Naive thymus-derived CD4-positive, alpha-beta T cell (primary cell): ENCODE measurements at places on chromosomes 3 and 15. TPM values are rescaled to one million over a fixed set of nuclear protein-coding genes. Genes with fewer than 3 reads are reported as not detected.

DNA sequence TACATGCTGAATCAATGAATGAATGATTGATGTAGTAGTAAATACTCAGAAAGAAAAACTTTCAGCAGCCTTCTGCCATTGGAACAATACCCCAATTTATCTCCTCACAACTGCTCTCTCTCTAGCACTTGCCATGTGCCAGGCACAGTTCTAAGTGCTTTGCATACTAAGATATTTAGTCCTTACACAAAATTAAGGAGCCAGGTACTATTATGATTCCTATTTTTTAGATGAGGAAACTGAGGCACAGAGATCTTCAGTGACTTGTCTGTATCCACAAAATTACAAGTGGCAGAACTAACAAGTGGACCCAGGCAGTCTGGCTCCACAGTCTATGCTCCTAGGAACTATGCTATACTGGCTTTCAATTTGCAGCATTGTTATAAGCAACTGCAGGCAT is 279.2 kb downstream of the LSAMP start:
- H3K36me3 ChIP-seq: no peaks in the 10 kb centered on the region
- H3K27ac ChIP-seq: no peak overlapping the region
- H3K27me3 ChIP-seq: no peaks in the 10 kb centered on the region
- no peaks in the 10 kb centered on the region for H3K4me1 ChIP-seq

The INKA1 gene
- 0.69 TPM for polyA plus RNA-seq

DNA sequence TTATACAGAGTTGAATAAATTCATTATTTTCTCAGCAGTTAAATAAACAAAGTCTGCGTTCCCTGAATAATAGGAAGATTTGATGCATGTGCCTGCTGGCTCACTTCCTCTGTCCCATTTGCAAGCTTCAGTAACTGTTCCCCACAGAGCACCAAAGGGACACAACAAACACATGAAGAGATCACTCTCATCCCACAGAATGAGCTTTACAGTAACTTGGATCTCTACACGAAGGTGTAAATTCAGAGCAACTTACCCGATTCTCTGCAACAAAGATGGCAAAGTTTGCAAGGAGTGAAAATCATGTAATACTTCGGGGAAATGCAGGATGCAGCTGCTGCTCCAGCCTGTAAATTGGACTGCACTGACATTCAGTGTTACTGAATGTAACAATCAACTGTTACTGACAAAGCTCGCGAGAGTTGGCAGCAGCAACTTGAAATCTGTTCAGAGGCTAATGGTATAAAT is at the start of gene BCHE:
Gene BCHE (minus strand): TSS at position 366 of the 468 bp plus-strand sequence. CDS start 6,390 bp downstream, outside the sequence.
- DNase-seq: no peak
- no peaks in the 10 kb centered on the region for H3K4me1 ChIP-seq
- no peak within 1 kb of the TSS for H3K4me3 ChIP-seq
- H3K27ac ChIP-seq: no peak within 1 kb of the TSS
- H3K27me3 ChIP-seq: no peaks in the 10 kb centered on the region

GRCh38 chr3:57069503-57069902 is 9.0 kb downstream of the SPATA12 start:
- H3K27ac ChIP-seq: no peak overlapping the region
- no peaks in the 10 kb centered on the region for H3K4me1 ChIP-seq
- H3K27me3 ChIP-seq: no peaks in the 10 kb centered on the region
- H3K36me3 ChIP-seq: no peaks in the 10 kb centered on the region
- no peak overlapping the region for H3K4me3 ChIP-seq
- DNase-seq: no peak

The ITIH1 gene
- polyA plus RNA-seq: not detected

The TAGLN3 gene
- not detected for polyA plus RNA-seq

DNA sequence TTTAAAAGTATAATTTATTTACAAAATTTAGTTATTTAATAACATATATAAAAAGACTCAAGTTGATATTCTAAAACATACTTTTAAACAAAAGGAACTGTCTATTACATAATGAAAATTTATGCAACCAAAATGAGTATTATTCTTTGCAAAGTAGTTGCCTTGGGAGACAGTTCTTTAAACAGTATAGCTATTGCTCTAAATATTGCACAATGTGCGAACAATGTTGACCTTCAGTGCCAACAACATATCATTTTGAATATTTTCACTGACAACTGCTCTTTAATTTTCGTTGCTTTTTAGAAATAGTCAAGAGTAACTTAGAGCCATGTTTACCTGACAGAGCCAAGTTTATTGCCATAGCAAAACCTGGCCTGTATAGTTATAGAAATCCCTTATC is 124.9 kb downstream of the ZBTB20 start:
- no peak overlapping the region for H3K27ac ChIP-seq
- H3K4me3 ChIP-seq: no peak overlapping the region
- no peaks in the 10 kb centered on the region for H3K27me3 ChIP-seq

- H3K27ac ChIP-seq: no peak overlapping the region
- H3K36me3 ChIP-seq: no peaks in the 10 kb centered on the region
- DNase-seq: no peak
- no peak overlapping the region for H3K4me3 ChIP-seq
These were observed 149.3 kb upstream of the TGFBR2 start for GRCh38 chr3:30457081-30457480.

DNA sequence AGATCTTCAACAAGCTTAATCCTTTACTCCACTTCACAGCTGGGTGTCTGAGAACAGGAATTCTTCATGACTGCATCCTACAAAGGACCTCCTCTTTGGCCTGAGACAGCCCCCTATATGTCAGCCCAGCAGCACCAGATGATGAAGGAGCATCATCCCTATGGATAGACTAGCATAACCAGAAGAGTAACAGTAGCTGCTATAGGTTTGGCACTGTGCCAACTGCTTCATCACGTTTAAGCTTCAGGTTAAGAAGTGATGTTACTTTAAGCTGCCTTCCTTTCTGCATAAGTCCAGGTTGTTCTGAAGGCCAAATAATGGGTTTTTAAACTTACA is 50.6 kb downstream of the CMSS1 start:
- DNase-seq: no peak
- H3K36me3 ChIP-seq: no peaks in the 10 kb centered on the region
- H3K4me3 ChIP-seq: no peak overlapping the region
- no peaks in the 10 kb centered on the region for H3K27me3 ChIP-seq
- peaks cover 8% of the 10 kb centered on the region for H3K4me1 ChIP-seq
- H3K27ac ChIP-seq: no peak overlapping the region

DNA sequence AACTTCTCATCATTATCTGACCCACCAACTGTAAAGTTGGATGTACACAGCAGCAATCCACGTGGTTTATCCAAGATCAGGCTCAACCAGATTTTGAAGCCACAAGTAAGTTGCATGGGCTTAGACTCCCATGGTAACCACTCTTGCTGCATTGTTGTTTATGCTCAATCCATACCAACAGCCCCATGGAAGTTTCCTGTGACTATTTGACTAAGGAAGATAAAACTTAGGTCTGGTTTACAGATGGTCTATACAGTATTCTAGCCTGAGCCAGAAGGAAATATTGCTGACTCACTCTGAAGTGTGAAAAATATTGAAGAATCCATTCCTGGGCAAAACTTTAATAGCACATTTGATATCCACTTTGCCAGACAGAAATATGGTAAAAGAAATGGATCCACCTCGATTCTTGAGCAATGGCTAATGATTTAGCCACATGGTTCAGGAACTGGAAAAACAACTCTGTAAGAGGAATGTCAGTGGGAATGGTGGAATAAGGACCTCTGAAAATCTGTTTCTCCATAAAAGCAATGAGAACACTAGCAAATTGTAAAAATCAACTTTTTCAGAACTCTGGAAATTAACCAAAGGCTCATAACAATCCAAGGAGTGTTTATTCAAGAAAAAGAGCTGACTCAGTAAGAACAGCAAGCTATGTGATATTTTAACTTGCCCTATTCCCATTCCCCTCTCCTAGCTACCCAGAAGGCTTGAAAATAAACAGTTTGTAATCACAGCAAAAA is 162.9 kb upstream of the STT3B start:
- DNase-seq: no peak
- no peaks in the 10 kb centered on the region for H3K36me3 ChIP-seq
- no peak overlapping the region for H3K27ac ChIP-seq

GRCh38 chr15:48643776-48644466 is 1.6 kb downstream of the FBN1 start:
- no peak overlapping the region for H3K27ac ChIP-seq
- no peak overlapping the region for H3K4me3 ChIP-seq
- peaks cover 3% of the 10 kb centered on the region for H3K27me3 ChIP-seq
- DNase-seq: no peak
- no peaks in the 10 kb centered on the region for H3K36me3 ChIP-seq

GRCh38 chr15:26739791-26740190 is 33.1 kb downstream of the GABRB3 start:
- no peaks in the 10 kb centered on the region for H3K27me3 ChIP-seq
- H3K27ac ChIP-seq: no peak overlapping the region
- H3K4me1 ChIP-seq: no peaks in the 10 kb centered on the region
- no peak for DNase-seq
- no peak overlapping the region for H3K4me3 ChIP-seq

DNA sequence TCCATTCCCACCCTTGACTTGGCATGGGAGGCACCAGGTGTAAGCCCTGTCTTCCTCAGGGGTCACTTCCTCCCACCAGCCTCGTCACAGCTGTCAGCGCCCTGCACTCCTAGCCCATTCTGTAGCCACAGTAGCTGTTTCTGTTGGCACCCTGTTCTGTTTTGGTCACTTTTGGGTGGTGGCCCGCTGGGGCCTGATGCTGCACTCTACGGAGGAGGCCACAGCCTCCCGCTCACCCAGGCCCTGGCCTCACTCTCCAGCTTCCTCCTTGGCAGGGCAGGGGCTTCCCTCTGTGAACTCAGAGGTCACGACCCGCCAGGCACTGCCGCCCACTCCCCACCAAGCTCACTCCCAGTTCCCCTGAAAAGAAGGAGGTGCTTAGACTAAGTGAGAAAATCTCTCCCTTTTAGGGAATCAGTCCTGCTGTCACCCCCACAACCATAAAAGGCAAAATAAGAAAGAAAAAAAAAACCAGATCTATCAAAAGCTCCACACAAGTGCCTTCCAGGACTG is 68.4 kb downstream of the MGLL start:
- no peak for DNase-seq
- no peak overlapping the region for H3K4me3 ChIP-seq
- H3K36me3 ChIP-seq: no peaks in the 10 kb centered on the region
- H3K4me1 ChIP-seq: no peaks in the 10 kb centered on the region
